ENCODE measurements at places on chromosomes 1 and 21.
A peak's percentile ranks its signal among the peaks of the same experiment; 100 is the strongest.

GRCh38 chr1:224118688-224119087, 4.8 kb downstream of the FBXO28 start:
- no peak for DNase-seq

DNA sequence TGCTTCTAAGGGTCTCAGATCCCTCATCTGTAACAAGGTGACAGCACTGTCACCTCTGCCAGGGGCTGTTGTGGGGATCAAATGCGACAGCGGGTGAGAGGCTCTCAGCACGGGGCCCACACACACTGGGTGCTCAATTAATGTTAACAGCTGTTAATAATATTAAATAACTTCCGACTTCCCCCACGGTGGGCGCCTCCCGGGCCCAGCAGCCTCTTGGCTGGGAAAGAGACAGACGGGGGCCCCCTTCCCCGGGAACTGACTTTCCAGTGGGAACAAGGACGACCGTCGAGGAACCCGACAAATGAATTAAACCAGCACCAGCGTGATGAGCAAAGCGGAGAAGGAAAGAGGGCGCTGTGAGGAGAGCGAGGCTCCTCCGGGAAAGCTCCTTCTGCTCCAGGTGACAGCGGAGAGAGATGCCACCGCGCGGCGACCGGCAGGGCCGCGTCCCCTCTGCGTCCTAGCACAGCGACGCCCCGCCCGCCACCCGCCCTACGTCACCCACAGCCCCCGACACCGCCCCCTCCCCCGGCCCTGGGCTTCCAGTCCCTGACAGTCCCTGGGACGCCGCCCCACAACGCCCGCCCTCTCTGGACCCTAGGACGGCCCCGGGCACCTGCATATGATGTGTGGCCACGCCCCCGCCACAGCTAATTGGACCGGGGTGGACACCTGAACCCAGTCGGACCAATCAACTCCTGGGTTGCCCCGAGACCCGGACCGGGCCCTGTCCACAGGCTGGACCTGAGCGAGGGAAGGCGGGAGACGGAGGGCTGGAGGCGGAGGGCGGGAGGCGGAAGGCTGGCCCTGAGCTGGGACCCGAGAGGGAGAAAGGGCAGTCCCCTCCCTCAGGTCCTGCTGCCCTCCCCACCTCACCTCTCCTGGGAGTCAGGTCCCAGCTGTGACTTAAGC, 38.2 kb downstream of the MATN1 start:
- no peak for DNase-seq

DNA sequence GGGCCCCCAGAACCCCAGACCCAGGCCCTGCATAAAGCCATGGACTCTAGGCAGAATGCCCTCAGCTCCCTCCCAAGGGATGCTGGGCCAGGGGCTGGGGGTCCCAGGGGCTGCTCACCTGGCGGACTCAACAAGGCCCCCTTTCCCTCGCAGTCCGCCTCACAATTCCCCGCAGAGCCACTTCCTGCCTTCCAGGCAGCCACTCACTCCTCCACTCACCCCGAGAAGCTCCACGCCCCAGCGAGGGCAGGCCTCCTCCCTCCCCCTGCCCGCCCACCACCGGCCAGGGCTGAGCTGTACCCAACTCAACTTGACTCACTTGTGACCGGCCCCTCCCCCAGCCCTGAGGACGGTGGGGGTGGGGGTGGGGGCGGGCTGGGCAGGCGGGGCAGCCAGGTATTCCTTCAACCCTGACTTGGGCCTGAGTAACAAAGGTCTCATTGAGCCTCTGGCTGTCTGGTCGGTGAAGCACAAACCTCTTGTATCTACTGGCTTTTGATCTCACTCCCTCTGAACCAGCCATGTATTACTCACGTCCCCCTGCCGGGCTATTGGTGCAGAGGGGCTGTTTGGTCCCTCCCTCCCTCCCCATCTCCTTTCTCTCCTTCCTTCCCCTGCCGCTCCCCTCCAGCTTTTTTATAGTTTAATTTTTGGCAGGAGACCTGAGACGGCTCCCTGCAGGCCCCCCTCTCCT, 5.9 kb downstream of the BLACAT1 start:
- peak; percentile 57 for DNase-seq

DNA sequence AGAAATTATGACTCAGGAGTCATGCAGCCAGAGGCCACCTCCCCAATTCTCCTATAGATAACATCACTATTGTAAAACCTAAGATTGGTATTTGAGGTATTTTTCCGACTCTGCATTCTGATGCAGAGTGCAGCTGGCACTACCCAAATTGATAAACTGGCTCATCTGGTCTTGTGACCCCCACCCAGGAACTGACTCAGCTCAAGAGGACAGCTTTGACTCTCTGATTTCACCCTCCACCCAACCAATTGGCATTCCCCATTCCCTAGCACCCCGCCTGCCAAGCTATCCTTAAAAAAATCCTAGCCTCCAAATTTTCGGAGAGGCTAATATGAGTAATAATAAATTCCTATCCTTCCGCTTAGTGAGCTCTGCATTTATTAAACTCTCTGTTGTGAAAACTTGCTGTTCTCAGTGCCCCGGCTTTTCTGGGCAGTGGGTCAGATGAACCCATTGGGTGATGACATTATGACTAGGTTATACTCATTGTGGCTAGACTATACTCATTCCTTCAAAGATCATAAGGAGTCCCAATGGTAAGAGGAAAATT, 39.4 kb upstream of the EPS15 start:
- DNase-seq: no peak

DNA sequence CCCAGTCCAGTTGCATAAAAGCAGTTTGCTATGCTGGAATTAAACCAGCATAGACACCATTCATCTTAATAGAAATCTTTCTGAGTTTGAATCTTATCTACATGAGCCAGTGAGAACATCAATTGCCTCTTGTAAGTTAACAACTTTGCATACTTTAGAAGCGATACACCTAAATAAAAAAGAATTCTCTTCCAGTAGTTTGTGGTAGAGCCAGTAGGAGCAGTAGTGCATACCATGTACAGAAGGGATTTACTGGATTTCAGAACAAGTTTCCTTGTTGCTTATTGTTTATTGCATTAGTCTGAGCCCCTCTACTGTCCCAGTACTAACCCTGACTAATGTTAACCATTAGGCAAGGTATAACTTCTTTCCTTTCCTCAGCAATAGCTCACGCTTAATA, 313.1 kb downstream of the TGFB2 start:
- DNase-seq: no peak

DNA sequence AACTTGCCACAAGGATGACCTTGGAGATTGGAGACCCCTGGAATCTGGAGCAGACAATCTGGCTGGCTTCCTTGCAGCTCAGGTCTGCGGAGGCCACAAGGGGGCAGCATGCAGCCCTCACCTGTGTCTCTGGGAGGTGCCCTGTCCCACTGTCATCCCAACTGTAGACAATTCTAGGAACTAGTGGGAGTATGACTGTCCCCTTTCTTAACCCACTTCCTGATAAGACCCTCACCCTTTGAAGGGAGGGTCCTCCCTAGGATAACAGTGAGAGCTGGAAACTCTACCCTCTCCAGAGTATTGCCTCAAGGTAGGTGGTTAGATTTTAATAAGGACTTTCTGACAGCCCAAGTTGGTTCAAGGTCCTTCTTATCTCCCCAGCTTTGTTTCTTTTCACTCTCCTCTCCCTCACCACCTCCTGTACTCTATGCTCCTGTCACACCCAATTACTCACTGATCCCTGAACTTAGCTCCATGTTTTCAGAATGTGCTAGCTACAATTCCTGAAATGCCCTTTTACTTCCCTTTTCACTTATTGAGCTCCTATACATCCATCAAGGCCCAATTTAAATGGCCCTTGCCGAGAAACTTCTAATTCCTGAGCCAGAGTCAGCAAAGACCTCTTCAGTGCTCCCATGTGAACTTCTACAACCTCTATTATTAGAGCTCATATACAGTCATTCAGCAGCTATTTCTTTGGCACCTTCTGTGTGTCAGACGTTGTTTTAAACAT, 9.2 kb upstream of the KCNQ4 start:
- DNase-seq: peak; percentile 24

GRCh38 chr1:195721210-195721971, 886.8 kb downstream of the KCNT2 start:
- no peak for DNase-seq

DNA sequence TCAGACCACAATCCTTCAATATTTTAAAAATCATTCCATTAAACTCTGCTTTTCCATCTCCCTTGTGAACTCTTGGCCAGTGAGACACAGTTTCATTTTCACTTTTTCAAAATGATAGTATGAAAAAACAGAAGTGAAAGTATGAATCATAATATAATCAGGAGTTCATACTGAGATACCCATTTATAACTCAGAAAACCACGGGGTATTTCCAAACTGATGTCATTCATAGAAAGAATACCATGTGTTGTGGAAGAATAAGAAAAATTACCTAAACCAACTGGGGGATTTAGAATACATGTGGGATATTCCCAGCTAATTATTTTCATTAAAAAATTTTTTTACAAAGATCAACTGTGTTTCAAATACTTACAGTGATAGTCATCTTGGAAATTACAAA, 149.9 kb downstream of the MRPL39 start:
- DNase-seq: no peak

GRCh38 chr1:116950517-116951199, 40.9 kb downstream of the PTGFRN start:
- DNase-seq: no peak

- DNase-seq: no peak
Measured at GRCh38 chr1:97976801-97977200, 56.0 kb upstream of the DPYD start.

DNA sequence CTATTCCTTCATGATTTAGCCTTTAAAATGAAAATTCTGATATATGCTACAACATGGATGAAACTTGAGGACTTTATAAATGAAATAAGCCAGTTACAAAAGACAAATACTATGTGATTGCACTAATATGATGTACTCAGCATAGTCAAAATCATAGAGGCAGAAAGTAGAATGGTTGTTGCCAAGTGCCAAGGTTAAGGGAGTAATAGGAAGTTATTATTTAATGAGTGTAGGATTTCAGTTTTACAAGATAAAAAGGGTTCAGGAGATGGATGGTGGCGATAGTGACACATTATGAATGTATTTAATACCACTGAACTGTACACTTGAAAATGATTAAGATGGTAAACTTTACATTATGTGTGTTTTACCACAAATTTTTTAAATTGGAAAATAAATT, 73.1 kb upstream of the FMN2 start:
- DNase-seq: no peak

- no peak for DNase-seq
Measured at GRCh38 chr21:38343691-38344090, 86.9 kb downstream of the KCNJ15 start.

GRCh38 chr1:39965044-39965443, 10.1 kb downstream of the MFSD2A start:
- DNase-seq: no peak

- no peak for DNase-seq
Measured at GRCh38 chr1:76871355-76871974, 4.2 kb downstream of the ST6GALNAC5 start.

DNA sequence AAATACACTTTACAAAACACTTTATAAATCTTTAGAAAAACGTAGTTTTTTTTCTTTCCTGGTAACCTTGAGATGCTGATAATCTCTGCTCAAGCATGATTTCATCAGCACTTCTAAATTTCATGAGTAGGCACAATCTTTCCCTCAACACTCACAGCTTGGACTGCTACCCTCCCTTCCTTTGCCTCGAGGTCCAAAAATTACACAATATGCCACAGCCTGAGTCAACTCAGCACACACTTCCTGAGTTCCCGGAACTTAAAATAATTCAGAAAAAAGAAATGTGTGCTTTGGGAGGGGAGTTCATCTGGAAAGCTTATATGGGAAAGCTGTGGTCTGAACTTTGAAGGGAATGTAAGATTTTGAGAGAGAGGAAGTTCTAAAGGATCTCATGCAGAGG, 5.9 kb downstream of the CLCA2 start:
- DNase-seq: peak; percentile 10

DNA sequence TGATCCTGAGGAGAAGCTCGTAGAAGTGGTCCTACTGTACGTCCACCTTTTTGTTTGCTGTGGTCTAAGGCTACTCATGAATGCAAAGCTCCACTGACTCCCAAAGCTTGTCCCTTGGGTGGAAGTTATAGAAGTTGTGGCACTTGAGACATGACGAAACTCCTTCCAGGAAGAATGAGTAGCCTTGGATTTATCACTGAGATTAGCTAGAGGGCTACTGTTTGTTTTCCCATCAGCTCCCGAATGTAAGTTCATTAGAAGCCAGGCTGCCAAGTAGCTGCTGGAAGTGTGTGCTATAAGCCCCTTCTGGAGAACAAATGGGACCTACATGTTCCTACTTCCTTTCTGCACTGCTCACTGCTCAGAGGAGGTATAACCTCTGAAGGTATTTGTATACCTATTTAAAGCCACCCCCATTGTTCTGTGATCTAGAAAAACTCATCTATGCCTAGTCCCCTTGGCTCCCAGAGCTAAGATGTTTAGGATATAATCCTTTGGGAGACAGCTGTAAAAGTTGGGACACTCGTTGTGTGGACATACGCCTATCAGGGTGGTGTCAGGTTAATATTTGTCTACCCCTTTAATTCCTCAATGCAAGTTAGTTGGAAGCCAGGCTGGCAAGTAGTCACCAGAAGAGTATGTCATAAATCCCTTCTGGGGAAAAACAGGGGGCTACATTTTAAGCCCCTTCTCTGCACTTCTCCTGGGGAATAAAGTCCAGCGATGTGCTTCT, 72.9 kb downstream of the SCMH1 start:
- no peak for DNase-seq

- no peak for DNase-seq
Measured at GRCh38 chr1:21736876-21737275, 46.1 kb downstream of the USP48 start.

GRCh38 chr1:205493241-205494085, 11.0 kb upstream of the CDK18 start:
- DNase-seq: no peak

- no peak for DNase-seq
Measured at GRCh38 chr1:232599178-232600041, 30.5 kb downstream of the SIPA1L2 start.

- DNase-seq: no peak
Measured at GRCh38 chr1:27519331-27520258, 29.6 kb upstream of the WASF2 start.

DNA sequence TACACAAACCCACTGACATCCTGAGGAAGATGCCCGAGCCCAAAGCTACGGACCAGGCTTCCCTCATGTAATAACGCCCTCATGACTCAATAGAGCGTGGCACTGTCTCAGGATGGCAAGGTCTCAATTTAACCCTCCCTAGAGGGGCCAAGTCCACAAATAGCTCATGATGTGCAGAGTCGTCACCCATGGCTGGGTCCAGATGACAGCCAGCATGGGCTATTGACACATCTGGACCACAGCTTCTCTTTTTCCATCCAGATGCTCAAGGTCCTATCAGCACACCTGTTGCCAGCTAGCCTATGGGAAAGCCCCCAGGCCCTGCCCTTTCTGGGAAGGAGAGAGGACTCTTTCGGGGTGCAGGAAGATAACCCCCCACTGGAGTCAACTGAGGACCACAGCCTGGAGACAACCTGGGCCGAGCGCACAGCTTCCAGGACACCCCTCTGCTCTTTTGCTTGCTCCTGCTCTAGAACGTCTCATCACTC, 2.8 kb downstream of the LAPTM5 start:
- DNase-seq: no peak

- no peak for DNase-seq
Measured at GRCh38 chr21:38848187-38848609, 42.5 kb downstream of the ETS2 start.
